ENCODE measurements at places on chromosomes 6 and 20.

GRCh38 chr6:39411465-39411864 is 89.0 kb upstream of the KCNK16 start:
- DNase-seq, result no peak

GRCh38 chr20:41290804-41291389 is 26.6 kb downstream of the ZHX3 start:
- DNase-seq, result no peak

GRCh38 chr6:83152913-83153312 is 40.2 kb downstream of the PGM3 start:
- no peak for DNase-seq

DNA sequence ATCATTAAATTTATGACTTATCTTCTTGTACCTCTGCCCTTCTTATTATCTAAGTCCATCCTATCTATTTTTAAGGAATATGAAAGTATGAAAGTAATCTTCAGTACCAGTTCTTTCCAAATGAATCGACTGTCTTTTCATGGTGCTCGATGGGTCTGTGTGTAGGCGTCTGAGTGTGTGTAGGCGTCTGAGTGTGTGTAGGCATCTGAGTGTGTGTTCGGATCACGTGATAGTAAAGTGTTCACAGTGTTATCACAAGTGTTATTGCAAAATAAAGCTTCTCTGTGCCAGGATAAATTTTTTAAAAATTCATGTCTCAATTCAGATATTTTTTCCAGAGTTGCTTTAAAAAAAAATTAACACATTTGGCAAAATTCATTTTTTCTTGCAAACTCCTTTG is 58.3 kb downstream of the BMP6 start:
- no peak for DNase-seq

GRCh38 chr6:106249658-106250057 is 75.9 kb downstream of the ATG5 start:
- DNase-seq, result no peak

GRCh38 chr20:46399401-46399800 is 7.0 kb downstream of the ELMO2 start:
- DNase-seq, result no peak

DNA sequence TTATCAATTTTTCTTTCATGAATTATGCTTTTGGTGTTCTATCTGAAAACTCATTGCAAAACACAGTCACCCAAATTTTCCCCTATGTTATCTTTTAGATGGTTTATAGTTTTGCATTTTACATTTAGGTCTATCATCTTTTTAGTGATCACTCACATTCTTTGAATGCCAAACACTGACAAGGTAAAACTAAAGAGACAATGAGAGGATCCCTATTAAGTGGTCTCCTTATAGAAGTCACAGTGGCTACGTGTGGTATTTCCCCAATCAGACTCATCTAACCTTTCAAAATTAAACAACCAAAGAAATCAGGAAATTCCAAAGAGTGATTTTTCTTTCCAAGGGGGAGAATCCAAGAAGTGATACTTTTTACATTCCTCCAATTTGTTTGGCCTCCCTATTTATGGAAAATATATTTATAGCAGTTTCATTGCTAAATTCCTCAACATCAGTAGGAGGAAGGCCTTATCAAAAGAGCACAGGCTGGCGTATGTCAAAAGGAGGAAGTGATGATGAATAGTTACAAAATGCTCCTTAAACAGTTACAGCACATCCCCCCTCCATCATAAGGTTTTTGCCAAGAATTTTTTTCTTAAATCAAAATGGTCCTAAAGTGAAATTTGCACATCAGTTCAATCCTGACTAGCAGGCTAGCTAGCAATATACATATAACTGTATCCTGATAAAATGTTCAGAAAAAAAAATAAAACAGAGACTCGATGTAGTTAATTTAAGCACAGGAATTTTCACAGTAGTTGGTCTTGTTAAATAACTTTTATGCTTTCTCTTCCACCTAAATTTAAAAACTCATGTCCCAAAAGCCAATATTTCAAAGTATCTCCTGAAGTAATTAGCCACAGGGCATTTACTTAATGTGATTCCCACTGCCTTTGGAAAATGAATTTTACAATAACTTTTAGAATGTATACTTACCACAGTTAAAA is 76.2 kb upstream of the IPCEF1 start:
- no peak for DNase-seq

GRCh38 chr6:71967436-71967835 is 81.1 kb downstream of the RIMS1 start:
- no peak for DNase-seq

DNA sequence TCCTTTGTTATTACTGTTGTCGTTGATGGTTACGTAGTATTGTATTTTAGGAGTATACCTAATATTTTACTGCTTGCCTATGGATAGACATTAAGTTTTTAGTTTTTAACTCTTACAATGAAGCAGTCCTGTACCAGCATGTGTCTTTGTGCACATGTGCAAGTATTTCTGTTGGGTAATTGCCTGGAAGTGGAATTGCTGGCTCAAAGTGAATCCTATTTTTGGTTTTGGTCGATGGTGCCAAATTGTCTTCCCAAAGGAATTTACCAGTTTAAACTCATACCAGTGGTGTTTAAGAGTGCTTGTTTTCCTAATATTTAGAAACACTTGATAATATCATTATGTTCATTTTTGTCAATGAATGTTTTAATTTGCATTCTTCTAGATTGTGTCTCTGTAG is 75.5 kb downstream of the ANKS1A start:
- DNase-seq, result no peak

DNA sequence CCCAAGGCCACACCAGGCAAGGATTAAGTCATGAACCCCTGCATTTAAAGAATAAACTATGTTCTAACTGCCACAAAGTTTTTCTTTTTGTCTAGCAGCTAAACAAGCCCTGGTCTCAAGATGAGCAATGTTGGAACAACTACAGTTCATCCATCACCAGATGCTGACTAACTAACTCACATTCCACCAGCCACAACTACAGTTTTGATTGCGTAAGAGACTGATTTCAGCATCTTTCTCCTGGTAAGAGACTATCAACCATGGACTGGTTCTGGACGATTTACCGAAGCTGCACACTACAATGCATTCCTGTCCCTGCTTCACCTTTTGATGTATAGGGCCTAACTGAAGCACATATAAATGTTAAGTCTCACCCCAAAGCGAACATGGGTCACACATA is 43.0 kb downstream of the F13A1 start:
- no peak for DNase-seq

GRCh38 chr6:161373905-161374451 is 100.1 kb upstream of the AGPAT4 start:
- peak; percentile 49 for DNase-seq

DNA sequence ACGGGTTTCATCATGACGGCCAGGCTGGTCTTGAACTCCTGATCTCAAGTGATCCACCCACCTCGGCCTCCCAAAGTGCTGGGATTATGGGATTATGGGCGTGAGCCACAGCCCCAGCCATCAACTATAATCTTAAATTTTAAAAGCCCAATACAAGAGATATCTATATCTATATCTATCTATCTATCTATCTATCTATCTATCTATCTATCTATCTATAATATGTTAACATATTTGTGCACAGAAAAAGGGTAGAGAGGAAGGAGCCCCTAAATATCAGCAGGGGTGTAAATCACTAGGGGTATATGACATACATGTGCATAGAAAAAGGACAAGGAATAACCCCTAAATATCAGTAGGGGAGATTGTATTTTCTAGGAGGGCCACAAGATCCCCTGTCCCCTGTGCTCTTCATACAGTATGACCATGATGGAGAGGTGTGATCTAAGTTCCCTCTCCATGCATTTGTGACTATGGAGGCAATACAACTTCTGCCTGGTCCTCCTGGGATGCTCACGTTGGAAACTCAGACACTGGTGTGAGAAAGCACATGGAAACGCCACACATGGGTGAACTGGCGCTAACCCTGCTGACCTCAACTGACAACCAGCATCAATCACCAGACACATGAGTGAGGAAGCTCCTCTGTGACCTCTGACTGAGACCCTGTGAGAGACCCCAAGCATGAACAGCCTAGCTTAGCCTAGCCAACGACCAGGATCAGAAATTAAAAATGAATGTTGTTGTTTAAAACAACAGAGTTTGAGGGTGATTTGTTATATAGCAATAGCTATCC is 1.2 kb upstream of the SPATS1 start:
- DNase-seq, result no peak

DNA sequence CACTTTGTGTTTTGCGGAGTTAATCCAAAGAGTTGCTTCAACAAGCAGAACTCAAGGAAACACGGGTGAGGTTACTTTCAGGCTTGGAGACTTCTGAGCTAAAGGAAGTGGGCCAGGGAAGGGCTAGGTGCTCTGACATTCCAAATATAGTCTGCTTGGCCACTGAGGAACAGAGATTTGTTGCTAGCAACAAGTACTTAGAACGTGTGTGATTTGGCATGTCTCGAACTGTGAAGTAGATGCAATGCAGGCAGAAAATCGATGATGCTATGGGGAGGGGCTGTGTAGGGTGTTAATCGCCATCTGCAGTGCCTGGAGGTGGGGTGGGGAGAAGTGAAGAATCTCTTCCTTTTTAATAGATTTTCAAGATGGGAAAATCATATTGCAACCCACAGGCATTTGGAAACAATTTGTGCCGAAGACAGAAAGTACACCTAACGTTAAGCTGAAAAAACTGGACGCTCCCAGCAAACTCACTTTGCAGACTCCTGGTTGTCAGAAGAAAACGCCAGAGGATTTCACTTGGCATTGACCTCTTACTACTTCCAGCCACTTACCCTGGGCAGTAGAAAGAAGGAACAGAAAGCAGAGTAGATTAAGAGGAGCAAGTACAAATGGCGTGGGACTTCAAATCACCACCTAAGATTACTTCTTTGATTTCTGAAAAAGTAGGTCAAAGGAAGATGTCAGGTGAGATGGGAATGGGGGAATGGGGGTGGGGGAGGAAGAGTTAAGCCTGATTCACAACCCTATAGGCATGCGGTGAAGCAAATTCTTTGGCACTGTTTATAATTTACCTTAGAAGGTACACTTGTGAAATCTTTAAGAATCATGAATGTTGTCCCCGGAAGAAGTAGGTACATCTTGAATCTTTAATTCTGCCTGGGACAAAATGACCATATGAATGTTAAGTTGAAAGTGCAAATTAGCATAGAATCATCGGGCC is 314.1 kb downstream of the CD83 start:
- no peak for DNase-seq

DNA sequence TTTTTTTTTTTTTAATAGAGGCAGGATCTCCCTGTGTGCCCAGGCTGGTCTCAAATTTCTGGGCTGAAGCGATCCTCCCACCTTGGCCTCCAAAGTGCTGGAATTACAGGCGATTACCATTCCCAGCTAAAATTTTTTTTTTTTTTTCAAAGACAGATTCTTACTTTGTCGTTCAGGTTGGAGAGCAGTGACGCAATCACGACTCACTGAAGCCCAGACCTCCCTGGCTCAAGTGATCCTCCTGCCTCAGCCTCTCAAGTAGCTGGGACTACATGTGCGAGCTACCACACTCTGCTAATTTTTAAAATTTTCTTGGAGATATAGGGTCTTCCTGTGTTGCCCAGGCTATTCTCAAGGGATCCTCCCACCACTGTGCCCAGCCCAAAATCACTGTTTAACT is 58.0 kb upstream of the MYO6 start:
- no peak for DNase-seq

DNA sequence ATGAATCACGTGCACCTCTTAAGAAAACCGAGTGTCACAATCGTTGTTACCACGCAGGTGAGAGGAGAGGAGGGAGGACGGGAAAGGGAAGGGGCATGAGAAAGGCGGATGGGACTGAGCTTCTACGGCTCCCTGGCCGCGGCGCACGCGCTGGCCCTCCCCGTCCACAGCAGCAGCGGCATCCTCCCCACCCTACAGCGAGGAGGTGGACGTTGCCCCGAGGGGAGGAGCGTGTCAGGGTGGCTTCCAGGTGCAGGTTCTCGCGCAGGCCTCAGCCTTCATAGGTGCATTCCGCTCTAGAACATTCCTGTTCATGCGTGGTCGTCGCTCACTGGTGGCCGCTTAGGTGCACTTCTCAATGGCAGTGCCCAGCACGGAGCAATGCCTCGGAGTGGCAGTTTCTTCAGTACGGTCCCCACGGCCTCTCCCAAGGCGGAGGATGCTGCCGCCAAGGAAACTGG is 29.7 kb upstream of the AFDN start:
- no peak for DNase-seq

DNA sequence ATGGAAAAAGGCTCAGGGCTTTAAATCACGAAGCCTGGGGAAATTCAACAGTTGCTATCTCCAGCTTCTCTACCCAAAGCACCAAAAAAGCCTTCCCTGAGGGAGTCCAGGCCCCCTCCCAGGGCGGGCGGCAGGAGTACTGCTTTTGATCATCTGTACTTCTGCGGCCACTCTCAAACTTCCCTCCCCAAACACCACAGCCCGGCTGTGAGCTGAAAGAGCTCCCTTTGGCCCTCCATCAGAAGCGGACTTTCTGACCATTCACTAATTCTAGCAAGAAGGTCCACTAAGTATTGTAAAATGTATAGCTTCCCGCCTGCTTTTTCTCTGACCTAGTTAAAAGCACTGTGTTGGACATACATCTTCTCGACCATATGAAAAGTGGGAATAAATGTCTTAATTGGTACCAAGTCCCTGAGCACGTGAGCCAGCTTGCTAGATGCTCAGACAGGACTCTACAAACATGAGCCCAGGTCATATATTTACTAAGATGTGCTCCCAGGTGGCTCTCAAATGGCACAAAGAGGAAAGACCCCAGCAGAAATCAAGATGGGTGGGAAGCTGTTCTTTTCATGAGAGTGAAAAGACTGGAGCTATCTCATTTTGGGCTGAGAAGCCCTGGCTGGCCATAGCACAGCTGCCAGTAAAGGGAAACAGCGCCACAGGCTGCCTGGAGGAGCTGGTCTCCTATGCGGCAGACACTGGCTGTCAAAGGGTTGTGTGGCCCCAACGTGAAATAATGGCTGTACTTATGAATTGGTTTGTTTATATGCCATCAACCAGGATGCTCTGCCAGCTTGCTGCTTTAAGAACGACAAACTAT is 58.6 kb downstream of the GFOD1 start:
- DNase-seq, result no peak

- no peak for DNase-seq
Observed at GRCh38 chr6:2748183-2748582, 2.5 kb downstream of the MYLK4 start.

DNA sequence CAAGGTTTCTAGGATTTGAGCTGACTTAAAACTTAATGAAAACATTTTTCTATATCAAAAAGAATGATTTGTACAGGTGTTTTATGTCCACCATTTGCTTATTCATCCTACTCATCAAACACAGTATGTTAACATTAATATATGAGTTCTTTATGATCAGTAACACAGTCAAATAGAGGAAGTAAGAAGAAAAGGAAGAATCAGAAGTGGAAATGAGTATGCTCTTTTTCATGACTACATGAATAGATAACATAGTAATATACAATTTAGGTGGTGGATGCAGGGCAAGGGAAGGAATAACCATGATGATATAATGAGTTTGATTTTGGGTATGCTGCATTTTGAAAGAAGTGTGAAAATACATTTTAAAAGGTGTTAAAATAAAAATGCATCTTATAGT is 16.5 kb downstream of the KPNA5 start:
- DNase-seq, result no peak

GRCh38 chr6:31968326-31968725 is 3.6 kb downstream of the DXO start:
- no peak for DNase-seq

- peak; percentile 67 for DNase-seq
Observed at GRCh38 chr6:105484238-105485161, 81.6 kb upstream of the PREP start.
